ENCODE measurements at places on chromosomes 5 and 9.
A peak's percentile ranks its signal among the peaks of the same experiment; 100 is the strongest.

DNA sequence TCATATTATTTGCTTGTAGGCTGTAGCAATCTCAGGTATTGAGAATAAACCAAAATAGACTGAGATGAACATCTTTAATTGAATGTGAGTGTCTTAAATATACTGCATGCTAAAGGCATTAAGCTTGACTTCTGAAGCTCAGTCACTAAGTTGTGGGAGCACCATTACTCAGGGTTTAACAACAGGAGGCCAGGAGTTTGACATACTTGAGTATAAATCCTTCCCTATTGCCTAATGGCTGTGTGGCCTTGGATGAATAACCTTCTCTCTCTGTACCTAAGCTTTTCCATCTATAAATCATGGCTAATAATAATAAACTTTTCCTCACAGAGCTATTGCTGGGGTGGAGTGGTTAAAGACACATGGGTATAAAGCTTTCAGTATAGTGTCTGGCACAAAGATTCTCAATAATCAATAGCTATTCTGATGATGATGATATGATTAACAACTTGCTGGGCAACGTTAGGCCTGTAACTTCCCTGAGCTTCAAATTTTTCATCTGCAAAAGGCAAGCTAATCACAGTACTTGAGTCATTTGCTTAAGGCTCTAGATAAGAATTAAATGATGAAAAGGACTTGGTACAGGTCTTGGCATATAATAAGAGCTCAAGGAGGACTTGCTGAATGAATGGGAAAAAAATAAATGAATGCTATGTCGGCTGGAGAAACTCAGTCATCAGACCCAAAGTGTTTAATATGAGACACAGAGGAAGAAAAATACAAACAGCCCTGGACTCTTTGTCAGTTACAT is 174.0 kb upstream of the IL12B start:
- no peak for DNase-seq

DNA sequence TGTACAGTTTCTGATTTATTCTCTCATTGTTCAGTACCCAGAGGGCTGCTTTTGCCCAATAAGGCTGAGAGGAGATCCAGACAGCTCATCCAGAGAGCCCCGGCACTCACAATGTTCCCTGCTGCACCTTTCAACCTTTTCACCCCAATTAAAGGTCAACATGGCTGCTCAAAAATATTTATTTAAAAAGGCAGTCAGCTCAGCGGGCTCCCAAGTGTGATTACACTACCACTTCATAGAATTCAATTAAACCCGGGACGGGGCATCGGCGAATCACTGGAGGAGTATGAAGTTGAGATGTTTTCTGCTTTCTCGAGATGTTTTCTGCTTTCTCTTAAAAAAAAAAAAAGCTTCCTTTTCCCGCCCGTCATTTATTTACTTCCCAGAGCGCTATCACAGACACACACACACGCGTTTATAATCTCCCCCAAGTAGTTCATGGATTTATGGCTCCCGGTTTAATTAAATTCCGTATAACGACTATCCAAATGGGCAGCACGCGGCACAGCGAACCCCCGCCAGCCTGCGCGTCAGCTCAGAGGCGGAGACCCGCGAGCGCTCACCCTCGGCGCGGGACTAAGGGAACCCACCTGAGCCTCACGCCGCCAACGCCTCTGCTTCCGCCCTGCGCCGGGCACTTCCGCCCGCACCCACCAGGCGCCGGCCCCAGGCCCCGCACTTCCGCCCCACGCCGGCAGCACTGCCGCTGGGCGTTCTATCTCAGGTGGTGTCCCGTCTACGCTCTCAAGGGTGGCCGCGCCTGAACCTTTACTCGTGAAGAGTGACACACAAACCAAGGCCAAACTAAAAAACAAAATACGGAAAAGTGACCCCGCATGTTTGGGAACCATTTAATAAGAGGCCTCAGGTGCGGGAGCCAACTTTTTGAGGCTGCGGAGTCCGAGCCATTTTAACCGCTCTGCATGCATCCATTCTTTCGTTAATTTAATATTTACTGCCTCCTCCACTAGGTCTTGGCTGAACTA is at the start of gene C5orf63:
Gene C5orf63, minus strand, starts transcription at position 642 of the 986 bp plus-strand sequence. CDS start 14,507 bp downstream, outside the sequence.
- peak; percentile 52 for DNase-seq

DNA sequence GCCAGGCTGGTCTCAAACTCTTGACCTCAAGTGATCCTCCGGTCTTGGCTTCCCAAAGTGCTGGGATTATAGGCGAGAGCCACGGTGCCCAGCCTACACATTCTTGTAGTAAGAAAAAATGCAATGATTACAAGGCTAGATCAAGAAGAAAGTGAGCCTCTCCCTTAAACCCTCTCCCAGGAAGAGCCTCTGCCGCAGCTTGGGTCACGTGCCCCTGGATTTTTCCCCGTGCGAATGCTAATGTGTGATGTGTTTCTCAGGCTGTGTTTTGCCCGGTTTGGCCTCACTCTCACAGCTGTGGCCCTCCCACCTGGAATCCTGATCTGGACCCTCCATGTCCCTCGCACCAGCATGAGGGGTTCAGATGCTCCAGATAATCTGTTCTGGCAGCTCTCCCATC is 6.9 kb downstream of the PLPP7 start:
- DNase-seq, result no peak

DNA sequence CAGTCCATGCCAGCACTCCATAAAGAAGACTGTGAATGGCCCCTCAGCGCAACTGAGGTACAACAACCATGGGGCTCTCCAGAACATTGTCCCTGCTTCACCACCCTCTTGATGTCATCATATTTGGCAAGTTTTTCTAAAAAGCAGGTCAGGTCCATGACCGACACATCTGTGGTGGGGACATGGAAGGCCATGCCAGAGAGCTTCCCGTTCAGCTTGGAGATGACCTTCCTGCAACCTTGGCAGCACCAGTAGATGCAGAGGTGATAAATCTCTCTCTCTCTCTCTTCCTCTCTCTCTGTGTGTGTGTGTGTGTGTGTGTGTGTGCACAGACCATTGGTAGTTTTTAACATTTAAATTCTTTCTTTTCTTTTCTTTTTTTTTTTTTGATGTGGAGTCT is 35.4 kb upstream of the AGXT2 start:
- no peak for DNase-seq

DNA sequence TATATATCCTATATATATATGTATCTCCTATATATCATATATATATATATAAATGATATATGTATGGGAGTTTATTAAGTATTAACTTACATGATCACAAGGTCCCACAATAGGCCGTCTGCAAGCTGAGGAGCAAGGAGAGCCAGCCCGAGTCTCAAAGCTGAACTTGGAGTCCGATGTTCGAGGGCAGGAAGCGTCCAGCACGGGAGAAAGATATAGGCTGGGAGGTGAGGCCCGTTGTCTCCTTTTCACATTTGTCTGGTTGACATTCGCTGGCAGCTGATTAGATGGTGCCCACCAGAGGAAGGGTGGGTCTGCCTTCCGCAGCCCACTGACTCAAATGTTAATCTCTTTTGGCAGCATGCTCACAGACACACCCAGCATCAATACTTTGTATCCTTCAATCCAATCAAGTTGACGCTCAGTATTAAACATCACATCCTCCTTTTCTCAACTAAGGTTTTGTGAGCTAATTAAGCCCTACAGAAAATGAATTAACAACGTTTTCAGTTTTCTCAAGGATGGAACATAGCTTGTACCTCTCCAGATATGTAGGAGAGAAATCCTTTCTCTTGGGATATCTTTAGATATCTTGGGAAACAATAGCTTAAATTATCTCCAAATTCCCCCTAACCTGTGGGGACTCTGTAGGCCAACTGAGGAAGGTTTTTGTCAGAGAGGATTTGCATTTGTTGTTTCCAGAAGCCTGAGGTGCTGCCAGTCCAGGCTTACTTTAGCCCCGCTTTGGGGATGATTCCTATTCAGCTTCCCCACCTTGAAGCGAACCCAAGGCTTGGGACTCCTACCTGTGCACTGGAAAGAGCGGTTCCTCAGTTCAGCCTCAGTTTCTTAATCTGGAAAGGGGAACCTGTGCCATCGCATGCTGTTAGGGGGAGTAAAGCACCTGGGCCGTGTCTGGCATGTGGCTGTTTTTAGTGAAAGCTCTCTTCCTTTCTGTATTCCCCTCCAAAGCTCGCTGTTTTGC is 163.2 kb downstream of the CACNA1B start:
- DNase-seq, result no peak

GRCh38 chr5:160968480-160968879 is 116.5 kb upstream of the ATP10B start:
- no peak for DNase-seq

GRCh38 chr5:34941936-34942335 is 12.6 kb downstream of the DNAJC21 start:
- no peak for DNase-seq

GRCh38 chr5:52834320-52834719 is 46.6 kb downstream of the ITGA1 start:
- no peak for DNase-seq

GRCh38 chr9:21983561-21983935 is 10.6 kb downstream of the CDKN2A start:
- DNase-seq, result no peak

DNA sequence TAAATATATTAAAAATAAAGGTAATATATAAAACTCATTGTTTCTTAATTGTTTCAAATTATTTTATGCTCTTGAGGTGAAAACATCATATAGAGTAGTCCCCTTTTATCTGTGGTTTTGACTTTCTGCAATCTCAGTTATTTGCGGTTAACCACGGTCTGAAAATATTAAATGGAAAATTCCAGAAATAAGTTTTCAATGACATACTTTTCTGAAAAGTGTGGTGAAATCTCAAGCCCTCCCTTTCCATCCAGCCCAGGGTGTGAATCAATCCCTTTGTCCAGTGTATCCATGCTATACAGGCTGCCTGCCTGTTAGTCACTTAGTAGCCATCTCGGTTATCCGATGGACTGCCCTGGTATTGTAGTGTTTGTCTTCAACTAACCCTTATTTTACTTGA is 546.7 kb upstream of the DMAC1 start:
- DNase-seq, result no peak

DNA sequence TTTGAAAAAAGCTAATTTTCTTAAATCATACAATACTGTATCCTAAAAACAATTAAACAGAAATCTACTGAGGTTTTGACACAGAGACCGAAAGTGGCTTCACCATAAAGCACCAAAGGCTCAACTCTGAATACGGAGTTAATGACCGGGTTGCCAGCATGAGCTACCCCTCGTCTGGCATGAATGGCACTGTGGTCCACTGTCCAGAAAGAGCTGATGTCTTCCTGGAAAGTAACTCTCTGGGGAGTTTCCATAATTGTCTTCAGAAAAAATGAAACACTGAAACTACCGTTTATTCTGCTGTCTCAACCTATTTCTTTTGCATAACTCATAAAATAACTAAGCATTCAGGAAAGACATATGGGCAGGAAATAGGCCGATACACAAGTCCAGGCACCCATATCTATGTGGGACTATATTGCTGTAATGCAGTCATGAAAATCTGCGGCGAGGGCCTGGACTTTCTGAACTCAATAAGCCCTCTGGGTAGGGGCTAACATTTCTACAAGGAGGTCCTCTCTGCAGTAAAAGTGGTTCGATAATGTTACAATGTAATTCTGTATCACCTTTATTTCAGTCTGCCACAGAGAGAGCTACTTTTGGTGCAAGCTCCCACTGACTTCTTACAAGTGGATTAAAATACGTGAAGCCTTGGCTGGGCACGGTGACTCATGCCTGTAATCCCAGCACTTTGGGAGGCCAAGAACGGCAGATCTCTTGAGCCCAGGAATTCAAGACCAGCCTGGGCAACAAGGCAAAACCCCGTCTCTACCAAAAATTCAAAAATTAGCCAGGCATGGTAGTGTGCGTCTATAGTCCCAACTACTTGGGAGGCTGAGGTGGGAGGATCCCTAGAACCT is 52.4 kb downstream of the ANKH start:
- DNase-seq, result no peak

DNA sequence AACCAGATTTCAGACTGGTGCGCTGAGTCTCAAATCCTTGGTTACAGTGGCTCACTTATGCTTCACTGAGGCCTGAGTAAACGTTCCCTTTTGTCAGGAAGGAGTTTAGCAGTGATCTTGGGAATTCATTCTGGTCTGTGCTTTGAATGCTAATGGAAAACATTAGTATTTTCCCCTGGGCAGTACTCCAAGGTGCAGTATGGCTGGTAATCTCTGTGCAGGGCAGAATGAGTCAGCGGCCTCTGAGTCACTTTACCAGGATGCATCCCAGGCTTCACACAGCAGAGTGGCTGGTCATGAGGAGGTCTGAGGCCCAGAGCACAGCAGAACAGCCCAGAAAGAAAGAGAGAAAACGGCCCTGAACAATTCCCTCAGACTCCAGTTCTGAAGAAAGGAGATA is 54.0 kb downstream of the PCA3 start:
- DNase-seq, result no peak

- no peak for DNase-seq
Observed at GRCh38 chr5:54719384-54720283, 202.1 kb downstream of the SNX18 start.

DNA sequence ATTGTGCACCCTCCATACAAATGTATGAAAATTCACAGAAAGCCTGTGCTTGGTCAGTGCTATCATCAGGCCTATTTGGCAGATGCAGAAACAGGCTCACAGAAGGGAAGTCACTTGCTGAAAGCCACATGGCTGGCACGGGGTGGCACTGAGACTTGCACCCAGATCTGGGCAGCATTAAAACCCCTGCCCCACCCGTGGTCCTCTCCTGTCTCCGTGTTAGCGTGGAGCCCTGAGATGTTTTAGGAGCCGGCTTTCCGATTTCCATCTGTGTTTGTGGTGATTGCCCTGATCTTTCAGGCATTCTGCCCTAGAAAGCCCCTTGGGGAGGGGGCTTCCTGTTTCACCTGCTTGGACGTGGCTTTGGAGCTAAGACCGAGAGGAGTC is 102.2 kb upstream of the IER5L start:
- DNase-seq, result no peak

DNA sequence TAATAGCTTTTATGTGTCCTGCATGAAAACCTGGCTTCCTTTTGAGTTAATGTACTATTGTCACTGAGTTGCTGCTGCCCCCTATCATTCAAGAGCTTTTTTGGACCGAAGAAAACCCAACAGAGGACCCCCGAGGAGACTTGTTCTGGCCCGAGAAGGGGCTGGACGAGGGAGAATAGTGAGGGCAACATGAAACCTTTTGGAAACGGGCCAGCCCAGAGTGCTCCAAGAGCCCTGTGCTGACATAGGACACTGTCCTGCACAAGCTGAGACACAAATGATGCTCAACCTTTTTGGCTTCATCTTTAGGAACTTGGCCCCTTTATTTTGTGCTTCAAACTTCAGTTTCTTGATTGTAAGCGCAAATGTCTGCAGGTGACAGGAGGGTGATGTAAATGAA is 4.0 kb upstream of the GADD45G start:
- DNase-seq, result no peak

GRCh38 chr9:18988003-18988402 is 45.0 kb downstream of the SAXO1 start:
- DNase-seq, result no peak

DNA sequence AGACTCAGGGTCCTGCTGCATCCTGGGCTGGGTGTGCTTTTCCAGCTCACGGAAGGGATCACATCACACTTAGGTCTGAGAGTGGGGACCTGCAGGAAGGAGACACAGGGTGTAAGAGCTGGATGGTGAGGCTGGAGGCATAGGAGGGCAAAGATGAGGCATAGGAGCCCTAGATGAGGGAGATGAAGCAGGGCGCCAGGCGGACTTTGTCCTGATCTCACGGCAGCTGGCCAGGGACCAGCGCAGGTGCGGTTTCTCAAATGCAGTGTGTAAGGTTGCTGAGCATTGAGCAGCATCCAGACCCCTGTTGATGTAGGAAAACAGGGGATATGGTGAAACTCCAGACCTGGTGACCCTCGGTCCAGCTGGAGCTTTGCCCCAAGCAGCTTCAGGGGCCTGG is 156.5 kb downstream of the PSAT1 start:
- no peak for DNase-seq

GRCh38 chr9:113892861-113893491 is 16.9 kb downstream of the ZNF618 start:
- DNase-seq, result no peak

GRCh38 chr5:54040018-54040417 is 270.4 kb downstream of the ARL15 start:
- DNase-seq, result no peak
